Activated T-helper 9 cell treated with anti-CD3 and anti-CD28 coated beads, Interleukin-2, amount 50 U/mL, for 16 hours (primary cell): ENCODE measurements at places on chromosomes 2 and 18.

DNA sequence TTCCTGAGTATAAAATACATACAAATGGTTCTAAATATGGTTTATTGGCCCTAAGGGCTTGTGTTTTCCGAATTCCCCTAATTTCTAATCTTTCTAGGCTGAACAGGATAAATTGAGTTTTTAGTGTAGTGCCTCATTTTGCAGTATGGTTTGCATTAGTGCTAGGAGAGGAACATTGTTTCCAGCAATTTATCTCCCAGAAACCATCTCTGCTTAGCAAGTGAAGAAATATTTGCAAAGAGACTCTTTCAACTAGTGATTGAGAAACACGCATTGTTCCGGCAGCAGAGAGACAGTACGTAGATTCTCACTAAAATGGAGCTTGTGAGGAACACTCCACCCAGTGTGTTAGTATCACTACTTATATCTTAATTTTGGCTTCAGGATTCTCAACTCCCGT, 177.8 kb upstream of the EPAS1 start:
- DNase-seq: no peak

- no peak for DNase-seq
Observed at GRCh38 chr2:129253461-129253812, 726.0 kb upstream of the RAB6C start.

DNA sequence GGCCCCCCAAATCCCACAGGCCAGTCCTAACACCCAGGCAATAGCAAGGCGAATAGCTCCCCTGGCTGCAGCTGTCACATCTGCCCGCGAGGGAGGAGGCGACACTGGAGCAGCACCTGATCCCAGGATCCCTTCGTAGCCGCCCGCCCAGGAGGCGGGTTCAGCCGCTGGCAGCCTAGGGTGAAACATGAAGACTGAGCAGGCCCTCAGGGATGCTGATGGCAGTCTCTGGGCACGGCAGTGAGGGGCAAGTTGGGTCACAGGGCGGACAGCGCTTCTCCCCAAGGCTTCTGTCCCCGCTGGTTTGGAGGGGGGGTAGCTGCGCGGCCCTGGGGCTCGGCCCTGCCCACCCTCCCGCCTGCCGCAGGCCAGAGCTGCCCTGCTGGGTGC, 1.9 kb downstream of the DNMT3A start:
- no peak for DNase-seq

- DNase-seq: no peak
Observed at GRCh38 chr2:63218800-63219526, 168.3 kb downstream of the OTX1 start.

DNA sequence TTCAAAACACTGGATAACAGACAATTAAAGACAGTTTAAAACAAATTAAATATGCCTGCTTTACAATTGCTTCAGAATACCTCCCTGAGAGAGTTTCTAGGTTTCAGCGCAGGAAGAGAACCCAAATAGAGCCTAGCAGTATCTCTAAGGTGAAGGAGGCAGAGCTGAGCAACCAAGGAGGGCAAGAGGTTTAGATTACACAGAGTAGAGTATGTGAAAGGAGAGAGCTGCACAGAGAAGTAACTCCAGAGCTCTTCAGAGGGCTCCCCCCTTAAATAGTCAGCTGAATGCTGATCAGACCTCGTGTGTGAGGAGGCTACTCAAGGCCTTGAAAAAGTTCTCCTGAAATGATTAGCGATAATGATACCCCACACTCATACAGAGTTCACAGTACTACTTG, 386.5 kb upstream of the TCF4 start:
- no peak for DNase-seq
